ENCODE measurements at places on chromosomes 2 and 18.

GRCh38 chr2:230697676-230698075 lies 15.0 kb upstream of the CAB39 start:
- no peak for DNase-seq

DNA sequence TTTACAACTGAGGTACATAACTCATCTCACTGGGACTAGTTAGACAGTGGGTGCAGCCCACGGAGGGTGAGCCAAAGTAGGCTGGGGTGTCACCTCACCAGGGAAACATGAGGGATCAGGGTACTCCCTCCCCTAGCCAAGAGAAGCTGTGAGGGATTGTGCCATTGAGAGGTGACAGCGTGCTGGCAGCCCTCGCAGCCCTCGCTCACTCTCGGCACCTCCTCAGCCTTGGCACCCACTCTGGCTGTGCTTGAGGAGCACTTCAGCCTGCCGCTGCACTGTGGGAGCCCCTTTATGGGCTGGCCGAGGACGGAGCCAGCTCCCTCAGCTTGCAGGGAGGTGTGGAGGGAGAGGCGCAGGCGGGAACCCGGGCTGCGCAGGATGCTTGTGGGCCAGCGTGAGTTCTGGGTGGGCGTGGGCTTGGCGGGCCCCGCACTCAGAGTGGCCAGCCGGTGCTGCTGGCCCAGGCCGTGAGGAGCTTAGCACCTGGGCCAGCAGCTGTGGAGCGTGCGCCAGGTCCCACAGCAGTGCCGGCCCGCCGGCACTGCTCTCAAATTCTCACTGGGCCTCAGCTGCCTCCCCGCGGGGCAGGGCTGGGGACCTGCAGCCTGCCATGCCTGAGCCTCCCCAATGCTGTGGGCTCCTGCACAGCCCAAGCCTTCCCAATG lies 44.5 kb upstream of the FAM110C start:
- DNase-seq: no peak

GRCh38 chr2:119109866-119110265 lies 48.7 kb downstream of the C1QL2 start:
- no peak for DNase-seq

- DNase-seq: no peak
Observed at GRCh38 chr2:30213907-30214463, 17.3 kb upstream of the LBH start.

- no peak for DNase-seq
Observed at GRCh38 chr18:58315739-58316215, 271.8 kb downstream of the NEDD4L start.

- DNase-seq: no peak
Observed at GRCh38 chr2:232390661-232391060, 12.1 kb downstream of the ALPP start.

- DNase-seq: no peak
Observed at GRCh38 chr2:80126596-80127189, 177.9 kb downstream of the LRRTM1 start.

- no peak for DNase-seq
Observed at GRCh38 chr18:8537400-8537799, 71.8 kb upstream of the RAB12 start.

- no peak for DNase-seq
Observed at GRCh38 chr2:157932480-157933159, 56.5 kb upstream of the ACVR1 start.

DNA sequence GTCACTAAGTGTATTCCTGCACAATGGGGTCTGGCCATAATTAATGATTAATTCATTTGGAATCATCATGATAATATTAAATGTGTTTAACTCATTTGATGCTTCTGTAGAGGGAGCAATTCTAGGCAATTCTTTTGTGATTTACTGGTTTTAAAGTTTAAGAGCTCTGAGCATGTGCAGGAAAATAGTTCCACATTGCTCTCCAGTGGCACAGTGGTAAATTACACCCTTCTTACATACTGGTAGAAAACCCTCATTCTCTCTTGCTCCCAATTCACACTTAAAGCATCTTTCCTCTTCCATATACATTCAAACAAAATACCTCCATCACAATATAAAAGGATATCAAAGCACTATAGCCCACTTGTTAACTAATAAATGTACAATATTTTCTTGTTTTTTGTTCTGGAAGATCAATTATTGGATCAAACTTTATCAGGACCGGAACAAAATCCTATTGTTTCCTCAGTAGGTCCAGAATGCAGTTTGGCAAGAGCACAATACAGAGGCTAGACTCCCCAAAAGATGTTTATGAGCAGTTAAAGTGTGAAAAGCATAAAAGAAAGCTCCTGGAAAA lies 844.3 kb downstream of the MBD2 start:
- DNase-seq: no peak

DNA sequence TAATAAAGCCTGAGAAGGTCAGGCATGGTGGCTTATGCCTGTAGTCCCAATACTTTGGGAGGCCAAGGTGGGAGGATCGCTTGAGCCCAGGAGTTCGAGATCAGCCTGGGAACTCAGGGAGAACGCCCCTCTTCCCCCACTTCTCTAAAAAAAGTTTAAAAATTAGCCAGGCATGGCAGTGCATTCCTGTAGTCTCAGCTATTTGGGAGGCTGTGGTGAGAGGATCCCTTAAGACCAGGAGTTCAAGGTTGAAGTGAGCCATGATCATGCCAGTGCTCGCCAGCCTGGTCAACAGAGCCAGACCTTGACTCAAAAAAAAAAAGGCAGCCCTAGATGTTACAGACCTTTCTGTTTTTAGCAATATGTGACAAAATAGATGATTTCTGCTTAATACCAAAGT lies 83.4 kb downstream of the AP1S3 start:
- no peak for DNase-seq

GRCh38 chr2:23330214-23330613 lies 54.8 kb upstream of the KLHL29 start:
- DNase-seq: peak; percentile 43

- no peak for DNase-seq
Observed at GRCh38 chr2:54194761-54195750, 61.0 kb downstream of the TSPYL6 start.

- peak; percentile 48 for DNase-seq
Observed at GRCh38 chr2:38505779-38506178, 96.9 kb downstream of the HNRNPLL start.

DNA sequence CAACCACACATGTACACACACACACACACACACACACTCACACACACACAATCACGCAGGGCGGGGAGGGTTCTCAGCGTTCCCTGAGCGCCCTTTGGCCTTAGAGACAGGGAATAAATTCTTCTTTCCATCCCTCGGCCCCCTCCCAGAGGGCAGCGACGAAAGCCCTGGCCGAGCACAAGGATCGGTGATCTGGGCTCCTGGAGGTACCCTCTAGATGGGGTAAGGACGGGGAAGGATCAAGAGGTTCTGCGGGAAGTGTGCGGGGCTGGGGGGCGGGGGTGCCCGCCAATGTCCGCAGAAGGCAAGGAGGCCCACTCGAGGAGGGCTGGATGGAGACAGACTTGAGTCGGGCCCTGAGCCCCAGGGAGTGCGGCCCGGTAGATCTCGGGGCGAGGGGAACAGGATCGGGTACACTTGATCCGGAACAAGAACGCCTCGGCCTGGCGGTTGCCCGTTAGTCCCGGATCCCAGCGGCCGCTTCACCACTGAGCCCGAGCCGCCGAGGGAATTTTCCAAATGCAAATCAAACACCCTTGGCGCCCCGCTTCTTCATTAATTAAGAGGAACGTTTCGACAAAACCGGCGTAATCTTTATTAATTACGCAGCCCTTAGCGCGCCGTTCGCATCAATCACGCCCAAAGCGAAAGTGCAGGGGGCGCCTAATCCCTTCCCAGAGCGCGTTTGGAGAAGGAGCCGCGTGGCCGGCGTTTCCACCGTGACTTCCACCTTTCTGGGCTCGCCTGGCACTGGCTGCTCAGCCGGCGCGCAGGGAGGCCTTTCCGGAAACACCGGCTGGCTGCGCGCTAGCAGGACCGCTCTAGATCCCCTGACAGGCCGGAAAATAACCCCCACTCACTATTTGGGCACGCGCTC lies 7.0 kb upstream of the PAX3 start:
- DNase-seq: no peak

DNA sequence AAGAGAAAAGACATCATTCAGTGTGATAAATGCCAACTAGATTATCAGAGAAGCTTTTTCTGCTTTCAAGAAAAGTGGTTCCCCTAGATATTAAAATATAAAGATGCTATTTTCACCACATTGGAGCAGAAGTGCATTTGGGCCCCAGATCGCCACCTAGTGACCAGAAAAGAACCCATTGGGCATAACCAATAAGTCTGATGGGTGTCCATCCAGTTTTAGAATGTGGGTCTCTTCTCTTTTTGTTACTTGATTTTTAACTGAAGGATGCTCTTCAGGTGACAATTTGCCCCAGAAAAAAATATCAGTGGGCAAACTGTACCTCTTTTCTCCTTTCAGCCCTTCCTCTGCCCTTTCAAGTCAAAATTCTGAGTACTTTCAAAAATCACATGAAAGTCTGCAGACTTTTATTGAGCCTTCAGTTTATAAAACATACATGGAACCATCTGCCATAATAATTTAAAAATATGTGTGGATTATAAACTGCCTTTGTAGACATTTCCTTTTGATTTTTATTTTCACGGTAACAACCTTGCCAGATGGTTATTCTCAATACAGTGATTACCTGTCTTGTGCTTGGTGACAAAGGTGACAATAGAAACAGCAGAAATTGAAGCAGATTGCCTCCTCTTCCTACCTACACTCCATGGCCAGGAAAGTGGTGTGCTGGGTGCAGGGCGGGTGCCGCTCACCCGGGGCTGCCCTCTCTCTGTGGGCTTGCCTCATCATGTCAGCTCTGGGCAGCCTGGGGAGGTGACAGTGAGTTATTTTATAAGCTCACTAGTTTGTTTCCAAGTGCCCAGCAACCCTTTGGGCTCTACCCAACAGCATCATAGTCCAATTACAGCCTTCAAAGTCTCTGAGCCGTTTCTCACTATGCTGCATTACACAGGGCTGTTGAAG lies 124.5 kb downstream of the DCDC2C start:
- DNase-seq: peak; percentile 71

DNA sequence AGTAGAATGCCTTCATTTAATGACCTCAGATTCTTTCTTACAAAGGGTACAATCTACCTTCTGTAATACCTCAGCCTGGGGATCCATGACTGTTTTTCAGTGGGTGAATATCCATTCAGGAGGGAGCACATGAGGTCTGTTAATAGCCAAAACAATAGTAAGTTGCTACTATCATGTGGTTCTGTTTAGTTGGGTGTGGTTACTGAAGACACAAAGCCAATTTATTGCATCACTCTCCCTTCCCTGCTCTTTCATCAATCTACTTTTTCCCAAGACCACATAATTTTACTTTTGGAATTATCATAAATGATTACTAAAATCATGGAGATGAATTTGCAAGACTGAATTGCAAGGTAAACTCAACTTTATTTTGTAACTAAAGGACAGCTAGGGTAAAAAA lies 254.2 kb downstream of the GALNT13 start:
- DNase-seq: no peak

GRCh38 chr2:222714361-222715241 lies 43.1 kb downstream of the MOGAT1 start:
- no peak for DNase-seq

DNA sequence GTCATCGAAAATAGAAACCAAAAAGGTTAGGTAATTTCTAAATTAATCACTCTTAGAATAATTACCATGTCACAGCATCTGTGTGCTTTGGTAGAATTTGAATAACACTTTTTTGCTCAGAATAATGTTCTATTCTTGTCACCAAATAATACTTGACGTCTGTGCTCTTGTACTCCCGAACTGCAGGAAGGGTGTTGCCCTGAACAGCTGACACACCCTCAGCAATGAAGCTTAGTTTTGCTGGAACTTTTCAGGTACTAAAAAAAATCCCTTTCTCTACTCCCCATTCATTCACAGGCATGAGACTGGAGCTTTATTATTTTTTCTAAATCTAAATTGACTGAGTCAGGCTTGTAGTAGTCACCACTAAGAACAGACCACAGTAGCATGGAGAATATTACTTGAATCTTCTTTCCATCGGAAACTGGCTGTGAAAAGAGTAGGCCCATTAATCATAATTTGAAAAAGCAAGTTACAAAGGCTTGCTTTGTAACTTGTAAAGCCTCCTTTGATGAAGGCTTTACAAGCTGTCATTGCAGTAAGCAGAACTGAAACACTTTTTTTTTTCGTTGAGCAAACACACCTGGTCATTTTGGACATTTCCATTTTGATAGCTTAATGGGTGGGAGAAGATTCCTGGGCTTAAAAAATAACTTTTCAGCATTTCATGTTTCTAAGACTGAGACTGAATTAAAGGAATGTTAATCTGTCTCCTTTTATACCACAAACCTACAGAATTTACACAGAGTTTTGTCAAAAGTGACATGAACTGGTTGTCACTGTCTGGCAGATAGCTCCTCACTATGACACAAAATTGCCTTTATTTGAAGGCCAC lies 70.3 kb upstream of the PELI1 start:
- no peak for DNase-seq

- DNase-seq: no peak
Observed at GRCh38 chr2:9106338-9107167, 100.1 kb upstream of the ASAP2 start.

DNA sequence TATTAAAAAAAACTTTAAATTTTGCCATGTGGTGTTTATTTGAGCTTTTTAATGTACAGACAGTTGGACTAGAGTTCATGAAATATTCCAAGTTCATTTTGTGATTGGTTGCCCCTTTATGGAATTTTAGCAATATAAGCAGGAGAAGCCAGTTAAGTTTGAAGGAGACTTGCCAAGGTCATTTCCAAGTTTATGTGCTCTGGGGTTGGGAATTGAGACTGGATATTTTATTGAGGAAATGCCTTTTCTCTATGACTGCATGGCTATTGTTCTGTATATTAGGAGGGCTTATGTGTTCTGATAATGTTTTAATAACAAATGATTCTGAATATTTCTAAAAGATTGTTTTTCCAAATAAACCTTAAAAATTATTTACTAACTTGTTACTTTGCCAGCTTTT lies 67.0 kb upstream of the TCF4 start:
- no peak for DNase-seq
